Brain microvascular endothelial cell (primary cell): ENCODE measurements at places on chromosomes 4 and X.

- no peak for DNase-seq
Measured at GRCh38 chrX:100072336-100072735, 337.7 kb downstream of the PCDH19 start.

DNA sequence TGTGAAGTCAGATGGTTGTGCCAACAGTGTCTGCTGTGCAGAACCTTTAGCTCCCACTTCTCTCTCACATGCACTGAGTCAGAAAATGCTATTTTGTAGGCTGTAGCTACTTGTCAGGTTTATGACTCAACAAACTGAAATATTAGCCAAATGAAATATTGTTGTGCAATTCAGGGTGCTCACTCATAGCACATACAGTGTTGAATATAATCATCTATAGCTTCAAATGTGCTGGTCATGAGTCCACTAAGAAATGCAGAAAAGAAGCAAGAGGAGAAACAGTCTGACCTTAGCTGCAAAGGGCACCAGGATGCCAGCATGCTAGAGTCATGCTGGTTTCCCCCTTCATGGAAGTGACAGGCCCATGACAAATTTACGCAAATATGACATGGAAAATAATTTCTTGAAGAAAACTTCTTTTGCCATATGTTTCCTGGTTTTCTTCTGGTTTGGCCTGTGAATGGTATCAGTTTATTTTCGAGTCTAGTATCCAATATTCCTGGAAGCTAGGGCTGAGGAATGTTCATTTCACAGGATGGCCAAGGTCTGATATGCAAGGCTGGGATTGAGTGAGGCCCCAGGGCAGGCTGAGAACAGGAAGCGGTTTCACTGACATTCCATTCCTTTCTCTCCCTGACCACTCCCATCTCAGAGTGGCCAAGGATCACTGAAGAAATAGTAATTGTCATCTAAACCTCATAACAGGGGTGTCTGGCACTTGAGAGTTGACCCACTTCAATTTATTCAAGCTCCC is 10.3 kb upstream of the CXCL2 start:
- DNase-seq = peak; percentile 93

DNA sequence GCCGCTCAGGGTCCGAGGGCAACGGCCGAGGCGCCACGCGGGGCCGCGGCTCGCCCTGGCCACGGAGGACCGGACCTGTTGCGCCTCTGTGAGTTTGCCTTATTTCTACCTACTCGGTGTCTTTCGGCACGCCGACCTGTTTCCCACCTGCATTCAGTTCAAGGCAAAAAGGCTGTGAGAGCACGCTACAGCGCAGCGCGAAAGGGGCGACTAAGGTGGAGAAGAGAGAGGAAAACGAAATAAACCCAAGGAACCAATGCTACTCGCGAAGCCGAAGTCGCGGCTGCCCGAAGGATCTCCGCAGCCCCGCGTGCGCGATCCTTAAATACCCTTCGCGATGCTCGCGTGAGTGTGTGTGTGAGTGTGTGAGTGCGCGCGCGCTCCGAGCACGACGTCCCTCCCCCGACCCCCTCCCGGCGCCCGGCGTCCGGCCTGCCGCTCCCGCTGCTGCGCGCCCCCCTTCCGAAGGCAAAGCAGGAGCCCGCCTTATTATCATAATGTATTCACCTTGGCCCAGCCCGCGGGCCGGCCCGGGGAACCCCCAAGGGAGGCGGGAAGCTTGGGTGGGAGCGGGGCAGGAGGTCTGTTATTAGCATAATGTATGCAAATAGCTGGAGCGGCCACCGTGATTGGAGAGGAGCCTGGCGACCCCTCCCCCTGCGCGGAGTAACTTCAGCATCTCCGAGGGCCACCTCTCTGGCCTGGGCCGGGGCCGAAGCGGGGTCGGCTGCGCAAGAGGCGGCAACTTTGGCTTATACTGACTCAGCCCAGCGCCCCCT is at the start of gene COL25A1:
Gene COL25A1 (minus strand): TSS at position 298 of the 779 bp plus-strand sequence.
- peak; percentile 24 for DNase-seq

GRCh38 chr4:13733817-13734216 is 106.3 kb upstream of the BOD1L1 start:
- DNase-seq = no peak

- no peak for DNase-seq
Measured at GRCh38 chrX:18076434-18076833, 144.3 kb downstream of the BEND2 start.

DNA sequence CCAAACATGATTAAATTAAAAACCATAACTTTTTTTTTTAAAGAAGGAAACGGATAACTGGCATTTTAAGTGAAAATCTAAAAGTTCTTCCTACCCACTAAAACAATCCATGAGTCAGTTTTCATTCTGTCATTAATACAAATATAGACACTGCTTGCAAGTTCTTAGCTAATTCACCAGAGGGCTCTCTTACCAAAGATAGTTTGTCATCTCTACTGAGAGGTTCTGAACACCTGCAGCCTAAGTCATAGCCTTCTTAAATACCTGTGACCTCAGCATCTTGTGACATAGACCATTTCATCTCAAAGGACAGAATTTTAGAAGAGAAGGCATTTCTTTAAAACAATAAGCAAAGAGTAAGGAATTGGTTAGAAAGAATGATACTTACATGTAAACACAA is 65.3 kb upstream of the FAM120C start:
- DNase-seq = no peak

GRCh38 chrX:68942104-68942503 is 113.3 kb downstream of the EFNB1 start:
- no peak for DNase-seq

DNA sequence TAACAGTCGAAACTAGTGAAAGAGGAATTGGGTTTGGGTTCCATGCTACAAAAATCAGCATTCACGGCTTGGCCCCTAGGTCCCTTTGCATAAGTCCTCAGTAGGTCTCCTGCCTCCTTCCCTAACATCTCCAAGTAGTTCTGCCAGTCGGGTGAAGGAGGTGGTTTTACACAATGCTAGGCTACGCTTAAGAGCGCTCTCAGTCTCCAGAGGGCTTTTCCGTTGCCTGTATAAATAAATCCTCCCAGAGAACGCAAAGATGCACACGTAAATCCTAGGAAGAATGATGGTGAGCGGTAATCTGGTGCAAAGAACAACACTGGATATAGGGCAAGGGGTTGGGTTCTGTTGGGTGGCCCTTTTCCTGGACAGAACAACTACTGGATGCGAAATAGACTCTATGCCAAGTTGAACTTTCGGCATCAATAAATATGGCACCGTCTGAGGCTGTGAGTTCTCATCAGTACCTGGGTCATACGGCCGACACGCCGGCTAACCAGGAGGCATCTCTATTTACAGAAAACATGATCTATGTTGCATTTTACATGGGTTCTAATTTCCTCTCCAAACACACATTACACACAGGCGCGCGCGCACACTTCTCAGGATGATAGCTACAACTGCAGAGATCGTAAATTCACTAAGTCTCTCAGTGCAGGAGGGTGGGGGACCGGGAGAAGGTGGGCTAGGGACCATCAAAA is 1.3 kb downstream of the CAMK2D start:
- peak; percentile 27 for DNase-seq

GRCh38 chr4:79923281-79923680 is 149.7 kb downstream of the ANTXR2 start:
- no peak for DNase-seq

DNA sequence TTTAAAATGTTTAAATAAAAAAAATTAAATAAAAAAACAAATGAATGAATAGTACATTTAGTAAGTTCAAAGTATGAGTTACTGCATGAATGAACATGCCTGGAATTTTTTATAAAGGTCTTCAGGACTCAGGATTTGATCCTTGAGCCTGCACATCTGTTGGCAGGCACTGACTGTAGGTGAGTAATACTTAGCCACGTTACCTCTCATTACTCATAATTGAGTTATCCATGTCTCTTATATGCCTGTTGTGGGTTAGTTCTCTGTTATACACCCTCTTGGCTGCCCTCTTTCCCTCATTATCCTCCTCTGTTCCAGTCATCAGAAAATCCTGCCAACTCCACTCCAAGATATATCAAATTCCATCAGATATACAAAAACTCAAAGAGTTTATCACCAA is 276.0 kb downstream of the FBXW7 start:
- no peak for DNase-seq

DNA sequence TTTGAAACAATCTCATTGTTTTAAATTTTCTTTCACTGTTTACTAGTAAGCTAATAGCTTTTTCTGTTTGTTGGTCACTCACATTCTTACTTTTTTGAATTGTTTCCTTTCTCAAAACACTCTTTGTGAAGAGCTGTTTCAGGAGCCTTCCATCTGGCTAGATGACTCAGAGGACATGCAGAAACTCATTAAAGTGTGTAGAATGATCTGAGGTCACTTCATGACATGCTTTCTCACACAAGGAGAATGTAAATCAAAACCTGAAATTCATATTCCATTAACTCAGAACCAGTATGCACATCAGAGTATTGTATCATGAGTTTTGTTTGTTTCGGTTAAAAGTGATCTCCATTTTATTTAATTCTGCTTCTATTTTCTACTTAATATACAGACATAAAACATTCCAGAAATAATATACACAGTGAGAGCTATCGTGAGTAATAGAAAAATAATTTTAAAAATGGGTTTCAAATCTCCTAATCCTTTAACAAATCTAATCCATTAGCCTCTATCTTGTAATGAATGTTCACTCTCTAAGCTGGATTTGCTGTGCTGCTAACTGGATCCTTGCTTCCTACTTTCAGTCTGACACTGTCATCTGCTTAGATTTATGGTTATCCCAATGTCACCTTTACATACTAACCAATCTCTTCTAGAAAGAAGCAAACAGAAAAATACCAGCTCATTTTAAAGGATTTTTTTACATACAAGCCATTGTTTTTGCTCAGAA is 449.6 kb downstream of the FSTL5 start:
- peak; percentile 58 for DNase-seq

DNA sequence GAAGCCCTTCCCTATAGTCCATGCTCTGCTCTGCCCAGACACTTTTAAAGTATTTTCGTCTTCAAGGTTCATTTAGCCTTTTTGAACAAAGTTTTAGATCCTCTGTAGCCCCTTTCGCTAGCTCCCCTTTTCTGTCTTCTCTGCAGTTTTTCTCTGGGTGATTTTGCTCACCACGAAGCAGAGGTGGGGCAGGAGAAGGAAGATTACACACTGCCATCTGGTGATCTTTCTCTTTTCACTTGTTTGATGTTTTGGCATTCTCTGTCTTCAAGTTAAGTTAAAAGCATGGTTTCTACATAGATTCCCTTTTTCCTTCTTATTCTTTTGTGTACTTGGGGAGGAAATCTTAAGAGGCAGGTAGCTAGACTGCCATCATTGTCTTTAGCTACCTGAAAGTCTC is 43.9 kb downstream of the CC2D2A start:
- DNase-seq = no peak

GRCh38 chrX:153475271-153475670 is 4.9 kb upstream of the HAUS7 start:
- DNase-seq = no peak

GRCh38 chr4:30256116-30256832 is 463.9 kb upstream of the PCDH7 start:
- DNase-seq = no peak

DNA sequence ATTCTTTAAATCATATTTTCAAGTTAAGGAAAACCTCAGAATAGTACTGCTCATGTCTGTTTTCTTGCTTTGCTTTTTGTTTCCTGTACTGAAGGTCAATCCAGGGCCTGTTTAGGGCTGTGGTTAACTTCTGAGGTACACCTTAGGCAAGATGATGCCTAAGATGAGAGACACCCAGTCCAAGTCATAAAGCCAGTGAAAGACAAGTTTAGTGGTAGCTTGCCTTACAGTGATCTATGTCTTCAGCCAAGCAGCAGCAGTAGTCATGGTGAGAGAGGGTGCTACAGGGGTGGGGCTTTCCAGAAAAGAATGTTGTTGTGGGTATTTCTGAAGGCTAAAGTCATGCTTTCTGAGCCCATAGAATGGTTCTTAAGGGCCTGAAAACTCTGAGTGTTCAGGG is 173.7 kb downstream of the VSIG4 start:
- DNase-seq = no peak

DNA sequence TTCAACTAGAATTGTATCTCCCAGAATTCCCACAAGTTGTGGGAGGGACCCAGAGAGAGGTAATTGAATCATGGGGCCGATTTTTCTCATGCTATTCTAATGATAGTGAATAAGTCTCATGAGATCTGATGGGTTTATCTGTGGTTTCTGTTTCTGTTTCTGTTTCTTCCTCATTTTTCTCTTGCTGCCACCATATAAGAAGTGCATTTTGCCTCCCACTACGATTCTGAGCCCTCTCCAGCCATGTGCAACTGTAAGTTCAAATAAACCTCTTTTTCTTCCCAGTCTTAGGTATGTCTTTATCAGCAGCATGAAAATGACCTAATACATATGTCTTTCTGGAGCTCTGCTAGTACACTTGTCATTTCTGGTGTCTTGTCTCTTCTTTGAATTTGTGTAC is 22.1 kb upstream of the OR13H1 start:
- DNase-seq = no peak

- peak; percentile 23 for DNase-seq
Measured at GRCh38 chr4:23333946-23334878, 555.6 kb downstream of the PPARGC1A start.

- DNase-seq = no peak
Measured at GRCh38 chr4:61431131-61431530, 231.0 kb downstream of the ADGRL3 start.

- no peak for DNase-seq
Measured at GRCh38 chrX:46125111-46125510, 420.1 kb downstream of the ZNF674 start.

- no peak for DNase-seq
Measured at GRCh38 chr4:36332023-36332781, 50.8 kb downstream of the DTHD1 start.
